H7 (cell line): ENCODE measurements at places on chromosomes 1 and 21. TPM values are rescaled to one million over a fixed set of nuclear protein-coding genes. Genes with fewer than 3 reads are reported as not detected.

GRCh38 chr1:29855561-29856160, 619.3 kb downstream of the PTPRU start:
- no peak for DNase-seq

- DNase-seq = no peak
Observed at GRCh38 chr1:247456021-247456420, 1.9 kb downstream of the OR2B11 start.

- no peak for DNase-seq
Observed at GRCh38 chr21:18350216-18350615, 53.4 kb downstream of the TMPRSS15 start.

TRAPPC10 gene
- 24.8 and 34.5 TPM in 2 replicates for total RNA-seq

DNA sequence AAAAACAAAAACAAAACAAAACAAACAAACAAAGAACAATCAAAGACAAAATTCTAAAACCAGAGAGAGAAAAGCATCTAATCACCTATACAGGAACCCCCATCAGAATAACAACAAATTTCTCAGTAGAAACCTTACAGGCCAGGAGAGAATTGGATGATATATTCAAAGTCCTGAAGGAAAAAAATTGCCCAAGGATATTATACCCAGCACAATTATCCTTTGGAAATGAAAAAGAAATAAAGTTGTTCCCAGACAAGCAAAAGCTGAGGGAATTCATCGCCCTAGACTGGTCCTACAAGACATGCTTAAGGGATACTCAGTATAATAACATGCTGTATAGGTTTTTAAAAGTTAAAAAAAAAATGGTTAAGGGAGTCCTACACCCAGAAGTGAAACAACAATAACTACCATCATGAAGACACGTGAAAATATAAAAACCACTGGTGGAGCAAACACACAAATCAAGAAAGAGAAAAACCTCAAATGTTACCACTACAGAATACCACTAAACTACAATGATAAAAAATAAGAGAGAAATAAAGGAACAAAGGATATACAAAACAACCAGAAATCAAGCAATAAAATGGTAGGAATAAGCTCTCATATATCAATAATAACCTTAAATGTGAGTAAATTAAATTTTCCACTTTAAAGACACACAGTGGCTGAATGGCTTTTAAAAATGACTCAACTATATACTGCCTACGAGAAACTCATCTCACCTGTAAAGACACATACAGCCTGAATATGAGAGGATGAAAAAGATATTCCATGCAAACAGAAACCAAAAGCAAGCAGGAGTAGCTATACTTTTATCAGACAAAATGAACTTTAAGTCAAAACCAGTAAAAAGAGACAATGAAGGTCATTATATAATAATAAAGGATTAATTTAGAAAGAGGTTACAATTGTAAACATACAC, 121.9 kb downstream of the ACBD6 start:
- no peak for DNase-seq

DNA sequence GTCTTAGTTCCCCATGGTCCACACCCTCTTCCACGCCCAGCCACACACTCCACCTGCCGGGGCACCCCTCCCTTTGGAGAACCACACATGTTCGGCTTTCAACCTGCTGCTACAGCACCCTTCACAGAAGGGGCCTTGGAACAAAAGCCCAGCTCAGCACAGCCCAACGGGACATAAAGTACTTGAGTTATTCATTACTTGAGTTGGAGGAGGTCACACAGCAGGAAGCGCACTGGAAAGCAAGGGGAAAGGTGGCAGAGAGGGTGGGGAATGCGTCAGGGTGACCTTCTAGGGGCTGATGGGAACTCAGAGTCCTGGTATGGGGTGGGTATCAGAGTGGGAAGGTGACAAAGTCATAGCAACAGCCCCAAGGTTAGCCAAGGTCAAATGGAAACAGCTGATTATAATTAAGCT, 3.0 kb upstream of the ATP1B1 start:
- no peak for DNase-seq
